ENCODE measurements at places on chromosomes 1 and 21.

DNA sequence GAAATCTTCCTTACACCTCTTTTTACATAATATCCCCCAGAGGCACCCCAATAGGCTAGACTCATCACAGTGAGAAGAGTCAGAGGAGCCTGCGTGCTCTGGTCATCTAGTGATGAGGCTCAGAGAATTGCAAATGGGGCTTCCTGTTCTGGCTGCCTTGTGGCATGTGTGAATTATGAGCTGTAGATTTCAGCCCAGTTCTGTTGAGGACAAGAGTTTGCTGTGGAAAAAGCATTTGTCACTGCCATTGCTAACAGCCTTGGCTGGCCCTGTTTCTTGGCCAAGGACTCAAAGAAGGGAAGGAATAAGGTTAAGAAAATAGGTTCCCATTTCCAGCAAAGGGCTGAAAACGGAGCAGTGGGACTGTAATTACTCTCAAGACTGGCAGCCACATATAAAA is 30.7 kb downstream of the MRAP start:
- DNase-seq = no peak

GRCh38 chr1:7615138-7615537 is 156.0 kb upstream of the VAMP3 start:
- DNase-seq = no peak

DNA sequence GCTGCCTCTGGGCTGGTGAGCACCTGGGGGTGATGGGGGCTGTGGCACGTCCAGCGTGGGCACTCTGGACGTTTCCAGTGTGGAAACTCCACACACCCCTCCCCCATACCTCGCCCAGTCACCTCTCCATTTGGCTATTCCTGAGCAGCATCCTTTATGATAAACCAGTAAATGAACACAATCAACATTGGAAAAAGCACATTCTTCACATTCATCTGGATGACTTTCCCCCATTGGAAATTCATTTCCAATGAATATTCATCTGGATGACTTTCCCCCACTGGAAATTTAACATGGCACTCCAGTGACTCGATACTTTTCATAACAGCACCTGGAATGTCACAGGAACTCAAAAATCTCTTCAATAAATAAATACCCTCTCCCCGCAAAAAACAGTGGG is 104.8 kb upstream of the KRTAP19-8 start:
- no peak for DNase-seq

DNA sequence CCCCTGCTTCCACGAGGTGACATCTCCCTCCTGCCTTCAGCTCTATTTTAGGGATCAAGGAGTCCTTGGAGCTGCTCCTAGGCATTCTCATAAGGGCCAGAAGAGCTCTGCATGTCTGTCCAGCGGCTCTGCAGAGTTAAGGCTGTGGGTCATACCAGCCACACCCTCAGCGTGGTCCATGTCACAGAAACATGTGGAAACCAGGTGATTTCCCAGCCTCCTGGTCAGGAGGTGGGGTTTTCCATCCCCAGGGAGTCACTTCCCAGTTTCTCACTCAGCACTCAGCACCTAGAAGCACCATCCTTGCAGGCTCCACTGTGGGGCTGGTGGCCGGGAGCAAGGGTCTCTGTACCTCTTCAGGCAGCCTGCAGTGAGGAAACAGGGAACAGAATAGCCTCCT is 1.4 kb upstream of the TNFRSF1B start:
- DNase-seq = no peak

GRCh38 chr1:156583821-156584622 is 4.5 kb downstream of the TTC24 start:
- peak; percentile 60 for DNase-seq

DNA sequence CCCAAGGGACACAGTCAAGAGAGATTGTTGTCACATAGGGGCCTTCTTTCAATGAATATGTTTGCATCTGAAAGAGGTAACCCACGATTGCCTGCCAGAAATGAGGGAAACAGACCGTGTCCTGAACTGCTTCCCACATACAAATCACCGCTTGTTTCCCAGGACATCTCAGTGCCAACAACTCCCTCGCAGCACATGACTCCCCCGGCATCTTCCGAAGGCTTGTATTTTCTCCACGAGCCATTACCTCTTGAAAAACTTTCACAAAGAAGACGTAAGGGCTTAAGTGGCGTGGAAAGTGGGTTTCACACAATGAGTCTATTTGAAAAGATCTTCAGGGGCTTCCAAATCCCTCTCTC is 31.6 kb upstream of the PDE9A start:
- DNase-seq = no peak

DNA sequence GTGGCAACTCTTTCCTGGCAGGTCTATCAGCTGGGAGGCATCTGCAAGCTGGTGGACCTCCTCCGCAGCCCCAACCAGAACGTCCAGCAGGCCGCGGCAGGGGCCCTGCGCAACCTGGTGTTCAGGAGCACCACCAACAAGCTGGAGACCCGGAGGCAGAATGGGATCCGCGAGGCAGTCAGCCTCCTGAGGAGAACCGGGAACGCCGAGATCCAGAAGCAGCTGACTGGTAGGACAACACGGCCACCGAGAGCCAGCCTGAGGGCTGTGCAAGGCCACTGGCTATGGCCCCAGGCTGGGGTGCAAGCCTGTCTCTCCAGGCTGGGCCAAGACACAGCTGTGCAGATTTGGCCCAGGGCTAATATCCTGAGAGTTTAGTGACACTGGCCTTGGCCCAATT is 34.2 kb downstream of the PKP1 start:
- no peak for DNase-seq

- no peak for DNase-seq
Measured at GRCh38 chr1:180156631-180157091, 2.0 kb downstream of the QSOX1 start.

DNA sequence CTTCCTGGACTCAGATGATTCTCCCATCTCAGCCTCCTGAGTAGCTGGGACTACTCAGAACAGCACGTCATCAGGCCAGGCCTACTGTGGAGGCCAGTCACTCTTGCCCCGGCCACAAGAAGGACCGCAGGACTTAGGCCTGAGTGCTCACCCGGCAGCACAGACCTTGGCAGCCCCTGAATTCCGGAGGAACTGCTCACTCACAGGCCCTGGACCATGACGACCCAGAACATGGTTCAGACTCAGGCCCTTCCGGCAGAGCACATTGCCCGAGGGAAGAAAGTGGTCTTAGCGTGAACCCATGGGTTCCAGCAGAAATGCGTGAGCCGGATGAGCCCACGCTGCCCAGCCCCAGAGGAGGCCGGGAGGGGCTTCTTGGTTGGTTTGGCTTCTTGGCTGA is 177.3 kb upstream of the TMEM51 start:
- DNase-seq = no peak

GRCh38 chr1:116232989-116233514 is 121.9 kb downstream of the MAB21L3 start:
- no peak for DNase-seq

- no peak for DNase-seq
Measured at GRCh38 chr1:184393962-184394361, 7.1 kb downstream of the C1orf21 start.

DNA sequence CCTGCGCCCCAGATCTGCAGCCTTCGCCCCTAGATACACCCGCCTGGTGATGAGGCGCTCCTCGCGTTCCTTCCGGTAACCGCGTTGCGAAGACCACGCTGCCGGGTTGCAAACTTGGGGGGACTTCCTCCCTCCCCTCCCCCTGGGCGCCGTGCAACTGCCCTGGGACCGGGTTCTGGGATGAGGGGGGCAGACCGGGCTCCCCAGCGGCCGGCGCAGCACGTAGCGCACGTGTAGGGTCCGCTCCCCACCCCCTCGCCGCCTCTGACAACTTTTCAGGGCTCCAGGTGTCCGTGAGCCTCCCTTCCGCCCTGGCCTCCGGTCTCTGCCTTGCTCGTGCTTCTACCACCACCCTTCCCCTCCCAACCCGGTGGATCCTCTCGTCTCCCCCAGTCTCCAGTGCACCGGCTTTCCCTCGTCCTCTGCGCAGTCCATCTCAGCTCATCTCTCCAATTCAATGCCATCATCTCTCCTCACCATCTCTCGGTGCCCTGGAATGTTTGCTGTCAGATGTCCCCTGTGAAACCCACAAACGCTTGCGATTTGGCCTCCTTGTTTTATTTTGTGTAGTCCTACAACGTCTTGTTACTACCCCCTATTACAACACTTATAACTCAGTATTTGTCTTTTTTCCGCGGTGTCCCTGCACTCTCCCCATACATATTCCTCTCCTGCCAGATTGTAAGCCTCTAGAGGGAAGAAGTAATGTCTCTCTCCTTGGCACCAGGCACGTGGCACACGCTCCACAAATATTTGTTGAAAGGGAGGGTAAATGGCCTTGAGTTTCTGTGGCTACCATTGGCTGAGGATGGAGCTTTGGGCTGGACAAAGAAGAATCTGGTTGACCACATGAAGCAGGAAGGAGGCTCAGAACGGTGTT is 782 bp downstream of the PCAT6 start:
- no peak for DNase-seq

GRCh38 chr1:20586953-20587660 is 1.8 kb upstream of the CDA start:
- DNase-seq = no peak

- no peak for DNase-seq
Measured at GRCh38 chr21:41683815-41684214, 83.0 kb downstream of the RIPK4 start.

- DNase-seq = no peak
Measured at GRCh38 chr1:29650476-29650875, 414.2 kb downstream of the PTPRU start.

DNA sequence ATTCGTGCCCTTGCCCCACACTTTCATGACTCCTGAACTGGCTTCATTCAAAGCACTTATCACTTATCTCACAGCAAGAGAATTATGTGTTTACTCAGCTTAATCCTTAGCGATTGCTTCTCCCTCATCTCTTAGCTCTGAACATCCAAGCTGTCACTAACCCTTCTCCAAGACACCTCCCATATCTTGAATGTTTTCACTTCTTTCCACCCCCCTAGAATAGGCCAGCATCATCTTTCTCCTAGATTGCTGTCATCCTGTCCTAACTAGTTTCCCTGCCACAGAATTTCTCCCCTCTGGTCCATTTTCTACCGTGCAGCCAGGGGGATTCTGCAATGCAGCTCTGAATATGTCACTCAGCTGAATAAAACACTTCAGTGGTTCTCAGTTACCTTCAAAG is 68.6 kb upstream of the SPATA6 start:
- DNase-seq = no peak

- no peak for DNase-seq
Measured at GRCh38 chr1:33003657-33004056, 33.0 kb downstream of the AK2 start.

DNA sequence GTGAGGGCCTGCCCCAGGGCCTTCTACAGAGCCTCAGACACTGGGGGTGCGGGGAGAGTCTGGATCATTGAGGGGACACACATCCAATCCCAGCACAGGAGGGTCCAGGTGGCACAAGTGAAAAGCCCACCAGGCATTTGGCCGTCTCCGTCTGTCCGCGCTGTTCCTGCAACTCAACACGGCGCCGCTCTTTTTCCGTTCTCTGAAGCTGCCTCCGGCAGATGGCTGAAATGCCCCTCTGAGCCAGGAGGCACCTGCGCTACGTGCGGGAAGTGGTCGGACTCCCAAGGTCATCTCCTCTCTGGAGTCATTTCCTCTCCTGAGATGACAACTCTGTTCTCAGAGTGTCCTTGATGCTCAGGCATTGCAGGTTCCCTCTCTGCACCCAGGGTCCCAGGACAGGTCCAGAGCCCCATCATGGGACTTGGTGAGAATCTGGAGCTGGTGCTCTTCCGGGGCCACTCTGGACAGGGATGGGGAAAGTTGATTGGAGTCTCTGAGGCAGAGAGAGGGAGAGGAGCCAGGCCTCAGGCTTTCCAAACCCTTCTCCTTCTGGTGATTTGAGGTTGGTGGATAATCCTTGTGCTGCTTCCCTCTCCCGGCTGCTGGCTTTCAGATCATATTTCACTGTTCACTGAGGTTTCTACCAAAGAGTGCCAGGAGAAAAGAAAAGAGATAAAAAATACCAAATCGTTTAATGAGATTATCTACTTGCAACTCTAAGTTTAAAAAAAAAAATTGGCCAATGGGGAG is 14.0 kb upstream of the MIXL1 start:
- no peak for DNase-seq

- no peak for DNase-seq
Measured at GRCh38 chr1:27475720-27476119, 14.2 kb downstream of the WASF2 start.

DNA sequence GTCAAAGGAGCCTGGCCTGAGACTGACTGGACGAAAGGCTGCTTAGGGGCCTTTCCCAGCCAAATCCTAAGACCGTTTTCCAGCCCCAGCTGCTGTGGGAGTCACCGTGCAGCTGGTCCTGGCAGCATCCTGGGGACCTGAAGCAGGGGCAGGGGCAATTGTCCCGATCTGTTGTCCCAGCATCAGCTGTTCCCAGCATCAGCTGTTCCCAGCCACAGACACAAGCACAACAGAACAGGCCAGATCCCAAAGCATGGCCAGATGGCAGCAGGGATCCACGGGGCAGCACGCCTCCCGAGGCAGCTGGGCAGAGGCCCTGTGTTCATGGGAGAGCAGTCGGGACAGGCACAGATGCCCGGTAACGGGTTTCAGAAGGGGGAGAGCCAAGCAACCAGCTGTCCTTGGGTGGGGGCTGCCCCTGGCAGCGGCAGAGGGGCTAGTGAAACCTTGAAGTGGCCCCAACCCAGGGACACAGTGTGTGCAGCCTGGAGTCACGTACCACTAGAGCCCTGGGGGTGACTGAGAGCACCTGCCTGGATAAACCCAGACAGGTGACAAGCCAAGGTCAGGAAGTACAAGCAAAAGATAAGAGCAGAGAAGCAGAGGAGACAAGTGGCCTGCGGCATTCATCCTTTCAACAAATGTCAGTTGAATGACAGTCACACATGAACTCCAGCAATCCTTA is 13.3 kb downstream of the CELA2B start:
- peak; percentile 62 for DNase-seq

- DNase-seq = no peak
Measured at GRCh38 chr1:53655931-53656746, 82.8 kb downstream of the GLIS1 start.

DNA sequence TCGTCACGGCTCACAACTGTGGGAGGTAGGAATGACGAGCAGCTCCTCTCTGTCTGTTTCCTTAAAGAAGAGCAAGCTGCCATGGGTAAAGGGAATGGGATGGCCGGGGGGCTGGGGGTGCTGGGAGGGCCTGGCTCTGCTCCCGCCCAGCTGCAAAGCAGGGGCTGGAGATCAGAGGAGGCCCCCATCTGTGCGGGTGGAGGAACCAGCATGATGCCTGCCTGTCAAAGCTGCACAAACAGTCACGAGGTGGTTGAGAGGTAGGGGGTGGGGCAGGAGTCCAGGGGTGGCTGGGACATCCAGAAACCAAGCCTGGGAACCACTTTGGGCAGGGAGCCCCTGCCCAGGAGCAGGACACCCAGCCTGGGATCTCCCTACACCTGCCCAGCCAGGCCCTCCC is 12.6 kb downstream of the SLC41A1 start:
- DNase-seq = no peak

DNA sequence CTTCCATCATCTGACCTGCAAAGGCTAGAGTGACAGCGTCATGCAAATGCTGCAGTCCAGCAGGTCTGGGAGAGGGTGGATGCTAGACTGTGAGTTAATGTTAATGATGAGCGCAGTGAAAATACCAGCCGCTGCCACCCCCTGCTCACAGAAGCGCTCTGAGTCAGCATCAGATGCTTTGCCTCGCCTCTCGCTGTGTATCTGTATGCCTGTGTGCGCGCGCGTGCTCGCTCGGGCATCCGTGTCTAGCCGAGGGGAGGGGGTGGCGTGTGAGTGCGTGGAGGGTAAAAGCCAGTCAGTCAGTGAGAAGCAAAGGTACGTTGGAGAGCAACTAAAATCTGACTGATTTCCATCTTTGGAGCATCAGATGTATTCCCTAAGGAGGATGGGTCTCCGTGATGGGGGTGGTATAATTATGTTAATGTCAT is 858.7 kb downstream of the USP25 start:
- DNase-seq = peak; percentile 85
